ENCODE measurements at places on chromosomes 3 and 15.

GRCh38 chr15:80401456-80401855 lies 2.7 kb upstream of the ARNT2 start:
- no peak for DNase-seq

GRCh38 chr3:150330872-150331271 lies 77.2 kb upstream of the TSC22D2 start:
- DNase-seq: no peak

- DNase-seq: no peak
These were observed 41.3 kb downstream of the ST6GAL1 start for GRCh38 chr3:186971578-186971977.

- no peak for DNase-seq
These were observed 66.2 kb downstream of the MCTP2 start for GRCh38 chr15:94297558-94297957.

DNA sequence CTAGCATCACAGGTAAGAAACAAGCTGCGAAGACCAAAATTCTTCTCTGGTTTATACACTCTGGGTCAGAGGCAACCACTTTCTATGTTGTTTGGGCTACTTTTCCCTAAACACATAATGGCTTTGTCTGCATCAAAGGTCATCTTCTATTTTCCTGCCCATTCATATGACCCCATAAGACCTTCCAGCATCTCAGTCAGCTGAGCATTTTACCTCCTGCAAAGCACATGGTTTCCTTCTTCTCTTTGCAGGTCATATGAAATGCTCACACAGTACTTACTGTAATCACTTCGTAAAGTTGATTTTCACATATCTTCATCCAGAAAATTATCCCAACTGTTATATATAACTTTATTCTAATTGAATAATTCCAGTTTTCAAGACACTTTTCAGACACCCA lies 34.8 kb downstream of the LIPC start:
- no peak for DNase-seq

DNA sequence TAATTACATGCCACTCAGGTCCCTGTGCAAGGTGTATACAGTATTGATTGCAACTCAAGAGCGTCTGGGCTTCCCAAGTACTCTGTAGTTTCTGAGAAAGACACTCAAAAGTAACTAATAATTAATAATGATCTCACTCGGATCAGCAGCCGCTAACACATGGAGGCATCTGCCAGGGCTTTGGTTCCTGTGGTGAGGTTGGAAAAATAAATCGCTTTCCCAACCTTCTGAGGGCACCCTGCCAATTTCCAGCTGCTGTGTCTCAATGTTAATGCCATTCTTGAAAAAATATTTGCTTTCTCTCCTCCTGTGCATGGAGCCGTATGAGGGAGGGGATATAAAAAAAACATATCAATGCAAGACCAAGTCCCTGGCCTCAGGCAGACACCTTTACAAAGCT lies 116.5 kb upstream of the SLC2A2 start:
- DNase-seq: no peak

GRCh38 chr3:643376-643775 lies 446.8 kb downstream of the CHL1 start:
- DNase-seq: no peak

- DNase-seq: no peak
These were observed 854.6 kb downstream of the NTRK3 start for GRCh38 chr15:87401973-87402372.

DNA sequence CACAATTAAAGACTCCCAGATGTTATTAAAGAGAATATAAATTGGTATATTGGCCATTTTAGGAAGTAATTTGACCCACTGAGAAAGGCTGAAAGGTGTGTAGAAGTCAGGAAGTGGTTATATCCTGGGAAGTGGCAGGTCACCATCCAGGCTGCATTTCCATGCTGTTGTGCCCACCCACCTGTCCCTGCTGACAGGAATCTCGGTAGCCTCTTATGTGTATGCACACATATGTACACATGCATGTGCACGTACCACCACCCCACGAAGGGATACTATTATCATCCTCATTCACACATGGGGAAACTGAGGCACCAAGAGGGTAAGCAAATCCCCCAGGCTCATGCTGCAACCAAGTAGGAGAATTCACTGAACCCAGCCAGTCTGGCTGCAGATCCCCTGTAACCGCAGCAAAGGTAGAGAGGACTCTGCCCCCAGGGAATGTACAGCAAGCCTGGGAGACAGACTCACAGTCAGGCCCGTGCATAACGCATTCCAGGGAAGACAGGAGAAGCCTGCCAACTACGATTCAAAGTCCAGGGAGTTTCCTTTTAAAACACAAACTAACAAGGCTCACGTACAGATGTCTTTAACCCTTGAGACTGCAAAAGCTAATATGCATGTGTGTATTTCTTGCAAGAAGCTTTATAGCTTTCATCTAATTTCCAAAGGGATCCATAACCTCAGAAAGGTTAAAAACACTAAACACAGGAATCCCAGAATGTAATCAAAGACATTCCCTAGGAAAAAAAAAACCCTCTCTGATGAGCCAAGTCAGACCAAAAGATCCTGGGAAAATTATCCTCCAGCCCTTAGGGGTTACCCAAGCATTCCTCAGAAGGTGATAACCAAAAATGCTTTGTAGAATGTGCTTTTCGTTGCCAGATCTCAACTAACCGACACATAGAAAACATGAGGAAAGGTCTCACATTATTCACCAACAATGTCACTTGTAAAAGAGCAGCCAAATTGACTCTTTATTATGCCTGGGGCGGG lies 129.6 kb downstream of the ADAMTS17 start:
- DNase-seq: no peak

- DNase-seq: no peak
These were observed 32.9 kb downstream of the CHP1 start for GRCh38 chr15:41263891-41264351.

DNA sequence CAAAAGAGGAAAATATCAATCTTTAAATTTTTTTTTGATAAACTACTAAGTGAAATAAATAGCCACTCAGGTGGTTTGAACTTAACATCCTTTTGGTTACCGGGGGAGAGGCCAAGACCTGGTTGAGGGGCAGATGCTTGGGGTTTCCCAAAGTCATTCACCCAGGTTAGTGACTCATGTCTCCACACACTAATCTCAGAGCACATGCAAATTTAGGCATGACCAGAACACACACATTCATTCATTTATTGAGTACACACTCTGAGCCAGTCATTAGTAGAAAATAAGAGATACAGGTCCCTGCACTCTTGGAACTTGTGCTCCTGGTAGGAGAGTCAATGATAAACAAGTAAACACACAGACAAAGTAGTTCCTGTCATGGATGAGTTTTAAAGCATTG lies 7.3 kb downstream of the ILDR1 start:
- no peak for DNase-seq

GRCh38 chr3:168850109-168850508 lies 754.4 kb upstream of the GOLIM4 start:
- DNase-seq: no peak

GRCh38 chr15:80264031-80264430 lies 12.0 kb upstream of the CTXND1 start:
- DNase-seq: no peak

DNA sequence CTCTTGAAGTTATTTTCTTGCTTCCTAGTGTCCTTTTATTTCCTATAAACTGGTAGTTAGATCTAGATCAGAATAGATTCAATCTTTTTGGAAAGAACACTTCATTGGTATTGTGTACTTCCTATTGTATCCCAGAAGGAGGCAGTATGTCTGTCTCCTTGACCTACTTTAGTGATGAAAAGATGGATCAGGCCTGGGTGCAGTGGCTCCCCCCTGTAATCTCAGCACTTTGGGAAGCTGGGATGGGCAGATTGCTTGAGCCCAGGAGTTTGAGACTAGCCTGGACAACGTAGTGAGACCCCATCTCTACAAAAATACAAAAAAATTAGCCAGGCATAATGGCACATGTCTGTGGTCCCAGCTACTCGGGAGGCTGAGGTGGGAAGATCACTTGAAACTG lies 12.0 kb downstream of the BSN start:
- no peak for DNase-seq

GRCh38 chr3:125498630-125499029 lies 21.4 kb downstream of the SNX4 start:
- DNase-seq: no peak

DNA sequence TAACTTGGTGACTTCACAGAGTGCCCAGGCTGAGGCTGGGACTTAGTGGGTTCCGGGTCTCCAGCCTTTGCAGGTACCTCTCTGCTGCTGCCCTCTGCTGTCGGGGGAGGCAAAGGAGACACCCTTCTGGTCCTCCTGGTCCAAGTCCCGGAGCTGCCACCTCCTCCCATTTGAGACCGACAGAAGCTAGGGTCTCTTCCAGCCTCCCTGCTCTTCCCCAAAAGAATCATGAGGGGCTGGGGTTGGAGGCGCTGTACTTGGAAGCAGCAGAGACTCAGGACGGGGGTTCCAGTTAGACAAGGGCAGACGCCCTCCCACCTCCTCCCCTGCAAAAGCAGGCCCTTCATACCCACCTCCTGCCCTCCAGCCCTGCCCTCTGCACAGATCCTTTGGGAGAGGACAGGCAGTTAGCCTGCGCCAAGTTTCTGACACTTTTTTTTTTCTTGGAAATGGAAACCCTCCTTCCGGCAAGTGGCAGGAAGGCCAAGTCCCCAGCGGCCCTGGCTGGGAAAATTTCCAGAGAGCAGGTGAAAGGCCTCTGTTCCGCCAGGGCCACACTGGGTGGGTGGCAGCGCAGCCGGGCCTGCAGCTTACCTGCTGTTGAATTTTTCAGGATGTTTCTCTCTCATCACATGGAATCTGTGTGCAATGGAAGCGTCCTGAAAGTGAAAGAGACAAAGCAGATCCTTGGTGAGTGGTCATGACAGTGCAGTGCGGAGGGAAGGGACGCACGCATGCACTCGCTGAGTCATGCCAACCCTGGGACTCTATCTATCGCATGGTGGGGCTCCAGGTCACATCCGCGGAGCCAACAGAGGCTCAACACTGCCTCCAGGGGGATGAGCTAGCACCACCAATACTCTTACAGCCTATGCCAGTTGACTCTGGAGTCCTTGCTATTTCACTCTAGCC lies 119.9 kb downstream of the DGKG start:
- DNase-seq: peak; percentile 50

DNA sequence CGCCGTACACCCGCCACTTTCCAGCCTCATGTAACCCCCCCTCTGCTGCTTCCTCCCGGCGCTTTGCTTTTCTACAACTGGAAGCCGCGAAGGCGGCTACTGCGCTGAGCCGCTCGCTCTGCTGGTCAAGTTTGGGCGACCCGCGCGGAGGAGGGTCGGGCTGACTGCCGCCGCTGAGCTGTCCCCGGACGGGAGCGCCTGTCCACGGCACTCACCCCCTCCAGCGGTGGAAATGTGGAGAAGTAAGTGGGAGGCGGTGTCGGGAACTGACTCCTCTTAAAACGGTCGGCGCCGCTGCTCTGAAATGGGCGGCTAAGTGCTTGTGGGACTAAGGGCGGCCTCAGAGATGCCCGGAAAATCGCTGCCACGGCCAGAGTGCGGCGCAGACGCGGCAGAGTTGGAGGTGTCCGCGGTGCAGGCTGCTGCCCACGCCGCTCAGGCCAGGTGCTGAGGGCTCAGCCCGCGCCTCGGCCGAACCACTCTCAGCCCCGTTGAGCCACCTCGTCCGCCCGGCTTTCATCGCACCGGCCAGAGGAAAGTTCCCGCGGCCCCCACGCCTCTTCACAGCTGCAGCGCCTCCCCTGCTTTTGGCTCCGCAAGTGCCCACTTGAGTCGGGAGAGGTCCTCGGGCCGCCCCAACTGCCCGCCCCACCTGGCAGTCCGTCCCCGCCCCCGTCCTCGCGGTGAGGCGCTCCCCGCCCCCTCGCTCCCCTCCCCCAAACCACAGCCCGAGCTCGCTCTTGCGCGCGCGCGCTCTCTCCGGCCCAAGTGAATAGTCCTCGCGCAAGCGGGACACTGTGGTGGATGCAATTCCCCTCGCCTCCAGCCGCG lies at the start of gene EPHA6:
EPHA6 (plus strand) TSS at position 775 of the 831 bp plus-strand sequence.
- DNase-seq: no peak

- DNase-seq: no peak
These were observed 195.0 kb downstream of the ZNF621 start for GRCh38 chr3:40719660-40720287.

DNA sequence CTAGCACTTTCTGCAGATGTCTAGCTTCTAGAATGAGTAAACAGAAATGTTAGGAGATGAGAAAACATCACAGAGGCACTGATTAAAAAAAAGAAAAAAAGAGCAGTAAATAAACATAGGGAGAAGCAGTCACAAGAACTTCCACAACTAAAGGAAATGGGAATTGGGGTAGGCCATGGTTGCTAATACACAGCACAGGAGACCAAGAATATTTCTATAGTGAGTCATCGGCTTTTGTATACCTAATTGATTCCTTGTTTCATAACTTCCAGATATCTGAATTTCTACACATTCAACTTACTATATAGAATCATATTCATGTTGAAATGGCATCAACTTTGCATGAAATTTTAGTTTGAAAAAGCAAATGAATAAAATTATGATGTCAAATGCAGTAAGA lies 47.3 kb upstream of the TCF12 start:
- no peak for DNase-seq

- no peak for DNase-seq
These were observed 23.2 kb downstream of the HHLA2 start for GRCh38 chr3:108319428-108320082.

DNA sequence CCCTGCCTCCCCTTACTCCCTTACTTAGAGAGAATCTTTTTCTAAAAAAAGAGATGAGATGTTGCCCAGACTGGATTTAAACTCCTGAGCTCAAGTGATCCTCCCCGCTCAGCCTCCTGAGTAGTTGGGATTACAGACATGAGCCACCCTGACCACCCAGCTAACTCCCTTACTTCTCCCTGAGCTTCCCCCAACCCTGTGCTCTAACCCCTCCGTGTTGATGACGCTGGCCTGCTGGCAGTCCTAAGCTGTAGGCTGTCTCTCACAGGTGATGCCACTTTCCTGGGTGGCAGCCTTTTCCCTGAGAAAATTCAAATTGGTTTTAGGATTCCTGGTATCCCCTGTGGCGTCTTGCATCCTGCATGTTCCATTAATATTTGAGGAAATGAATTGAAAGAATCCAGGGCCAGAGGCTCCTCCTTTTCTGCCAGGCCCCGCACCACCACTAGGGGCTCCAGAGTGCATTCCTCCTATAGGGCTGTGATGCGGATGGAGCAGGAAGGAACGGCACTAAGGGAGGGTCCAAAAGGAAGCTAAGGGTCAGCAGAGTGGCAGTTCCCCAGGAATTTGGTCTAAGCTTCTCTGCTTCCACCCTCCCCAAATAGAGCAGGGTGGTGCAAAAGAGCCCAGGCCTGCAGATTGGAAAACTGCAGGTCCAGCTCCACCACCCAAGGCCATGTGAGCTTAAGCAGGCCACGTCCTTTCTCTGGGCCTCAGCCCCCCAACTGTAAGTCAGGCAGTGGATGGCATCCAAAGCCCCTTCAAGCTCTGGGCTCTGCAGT lies 101.1 kb downstream of the DAPK2 start:
- DNase-seq: peak; percentile 66

GRCh38 chr3:50551681-50552435 lies 15.7 kb downstream of the C3orf18 start:
- no peak for DNase-seq

- no peak for DNase-seq
These were observed 531 bp upstream of the MAP1A start for GRCh38 chr15:43516801-43517353.

DNA sequence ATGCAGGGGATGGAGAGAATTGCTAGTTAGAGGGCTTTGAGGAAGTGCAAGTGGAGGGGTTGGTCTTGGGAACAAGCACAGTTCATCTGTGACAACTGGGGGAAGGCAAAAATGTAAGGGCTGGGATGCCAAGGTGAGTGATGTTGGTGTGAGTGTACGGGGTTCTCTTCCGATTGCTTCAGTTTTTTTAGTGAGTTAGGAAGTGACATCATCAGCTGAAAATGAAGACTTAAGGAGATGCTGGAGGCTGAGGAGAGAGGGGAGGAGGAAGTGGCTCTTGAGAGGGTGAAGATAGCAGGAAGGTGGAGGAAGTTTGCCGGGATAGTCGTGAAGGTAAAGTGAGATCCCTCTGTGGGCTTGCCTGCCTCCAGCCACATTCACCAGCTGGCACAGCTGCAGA lies 12.7 kb downstream of the TICRR start:
- no peak for DNase-seq

Data from stimulated activated CD4-positive, alpha-beta T cell treated with anti-CD3 and anti-CD28 coated beads, Interleukin-4, amount 100 ng/mL, for 48 hours (primary cell).